ENCODE measurements at places on chromosomes 1 and 21. TPM values are rescaled to one million over a fixed set of nuclear protein-coding genes. Genes with fewer than 3 reads are reported as not detected.
A peak's percentile ranks its signal among the peaks of the same experiment; 100 is the strongest.

DNA sequence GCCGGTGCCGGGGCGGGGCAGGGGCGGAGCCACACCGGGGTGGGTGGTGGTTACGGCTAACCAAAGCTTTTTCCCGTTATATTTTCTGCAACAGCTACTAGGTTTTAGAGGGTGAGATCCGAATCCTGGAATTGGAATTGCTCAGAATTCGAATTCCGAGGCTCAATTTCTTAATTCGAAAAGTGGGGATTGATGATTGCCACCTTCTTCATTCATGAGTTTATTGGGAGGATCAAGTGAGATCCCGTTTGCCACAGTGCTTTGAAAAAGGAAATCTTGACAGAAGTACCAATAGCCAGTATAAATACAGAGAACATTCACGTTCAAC is 207 bp upstream of the SVBP start:
- DNase-seq = no peak

GRCh38 chr1:1202831-1203560 is 3.4 kb downstream of the TNFRSF18 start:
- DNase-seq = no peak

GRCh38 chr1:228488818-228489674 is 1.9 kb downstream of the RNF187 start:
- DNase-seq = no peak

DNA sequence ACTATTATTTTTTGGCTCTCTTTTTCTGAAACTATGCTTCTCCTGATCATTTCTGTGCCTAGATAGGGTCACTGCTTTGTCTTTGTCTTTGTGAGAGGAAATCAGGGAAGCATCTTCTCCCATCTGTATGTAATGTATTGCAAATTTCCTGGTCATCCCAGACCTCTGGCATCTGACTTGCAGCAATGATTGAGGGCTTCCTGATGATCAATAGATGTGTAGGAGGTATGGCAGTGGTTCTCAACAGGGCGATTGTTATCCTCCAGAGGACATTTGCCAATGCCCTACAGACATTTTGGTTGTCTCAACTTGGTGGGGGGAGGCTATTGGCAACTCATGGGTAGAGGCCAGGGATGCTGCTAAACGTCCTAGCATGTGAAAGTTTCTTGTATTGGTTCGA is 64.7 kb downstream of the RGL1 start:
- no peak for DNase-seq

- DNase-seq = peak; percentile 69
Observed at GRCh38 chr21:42836767-42837301, 42.5 kb downstream of the WDR4 start.

DNA sequence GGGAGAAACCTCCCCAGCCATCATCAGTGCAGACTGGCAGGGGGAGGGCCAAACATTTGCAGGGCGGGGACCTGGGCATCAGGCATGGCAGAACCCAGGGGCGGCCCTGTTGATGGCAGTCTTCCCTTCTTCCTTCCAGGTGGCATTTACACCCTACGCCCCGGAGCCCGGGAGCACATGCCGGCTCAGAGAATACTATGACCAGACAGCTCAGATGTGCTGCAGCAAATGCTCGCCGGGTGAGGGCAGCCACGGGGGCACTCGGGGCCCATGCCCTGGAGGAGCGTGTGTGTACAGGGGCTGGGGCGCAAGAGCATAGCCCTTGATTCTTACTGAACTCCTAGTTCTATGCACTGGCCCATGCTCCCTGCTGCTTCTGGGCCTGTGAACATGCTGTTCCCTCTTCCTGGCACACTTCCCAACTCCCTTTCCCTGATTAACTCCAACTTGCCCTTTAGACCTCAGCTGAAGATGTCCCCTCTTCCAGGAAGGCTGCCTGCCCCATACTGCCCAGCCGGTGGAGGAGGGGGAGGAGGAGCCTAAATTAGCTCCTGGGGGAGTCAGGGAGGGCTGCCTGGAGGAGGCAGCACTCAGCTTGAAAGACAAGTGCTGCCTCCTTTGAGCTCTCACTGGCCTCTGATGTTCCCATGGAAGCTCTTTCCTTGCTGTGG is 22.0 kb downstream of the TNFRSF1B start:
- DNase-seq = no peak

GRCh38 chr1:168918860-168919741 is 187.4 kb upstream of the ATP1B1 start:
- no peak for DNase-seq

DNA sequence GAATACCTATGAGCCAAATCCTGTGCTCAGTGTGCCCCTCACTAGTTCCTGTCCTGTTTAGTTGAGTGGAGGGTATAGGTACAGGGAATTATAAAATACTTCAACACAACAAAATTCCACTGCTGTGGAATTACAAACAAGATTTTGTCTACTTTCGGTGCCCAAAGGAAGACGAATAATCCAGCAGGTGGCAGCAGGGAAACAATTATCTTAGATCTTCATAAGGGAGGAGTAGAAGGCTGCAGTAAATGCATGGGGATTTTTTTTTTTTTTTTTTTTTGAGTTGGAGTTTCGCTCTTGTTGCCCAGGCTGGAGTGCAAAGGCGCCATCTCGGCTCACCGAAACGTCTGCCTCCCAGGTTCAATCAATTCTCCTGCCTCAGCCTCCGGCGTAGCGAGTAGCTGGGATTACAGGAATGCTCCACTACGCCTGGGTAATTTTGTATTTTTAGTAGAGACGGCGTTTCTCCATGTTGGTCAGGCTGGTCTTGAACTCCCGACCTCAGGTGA is 2.0 kb upstream of the PIP5K1A start:
- DNase-seq = peak; percentile 14

GRCh38 chr21:41098076-41098475 is 69.9 kb upstream of the BACE2 start:
- no peak for DNase-seq

GRCh38 chr21:44694776-44695175 is 2.2 kb upstream of the KRTAP10-12 start:
- peak; percentile 60 for DNase-seq

DNA sequence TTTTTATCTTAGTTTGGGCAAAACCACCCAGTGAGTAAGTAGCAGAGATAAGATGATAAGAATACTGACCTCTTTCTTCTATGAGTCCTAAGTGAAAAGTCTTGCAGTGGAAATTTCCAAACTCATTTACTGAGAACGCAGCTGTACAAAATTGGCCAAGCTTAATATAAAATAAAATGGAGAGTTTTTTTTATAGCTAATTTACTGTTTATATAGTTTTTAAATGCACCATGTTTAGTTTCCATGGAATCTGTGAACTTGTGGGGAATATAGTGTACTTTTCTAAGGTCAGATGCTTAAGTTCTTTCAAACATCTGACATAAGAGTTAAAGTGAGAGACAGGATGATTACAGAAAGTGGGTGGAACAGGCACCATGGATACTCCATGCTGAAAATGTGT is 833.5 kb downstream of the ADGRL2 start:
- DNase-seq = no peak

GRCh38 chr1:43711049-43711448 is 3.7 kb downstream of the ST3GAL3 start:
- DNase-seq = no peak

GRCh38 chr1:235917267-235917811 is 50.6 kb upstream of the LYST start:
- no peak for DNase-seq

DNA sequence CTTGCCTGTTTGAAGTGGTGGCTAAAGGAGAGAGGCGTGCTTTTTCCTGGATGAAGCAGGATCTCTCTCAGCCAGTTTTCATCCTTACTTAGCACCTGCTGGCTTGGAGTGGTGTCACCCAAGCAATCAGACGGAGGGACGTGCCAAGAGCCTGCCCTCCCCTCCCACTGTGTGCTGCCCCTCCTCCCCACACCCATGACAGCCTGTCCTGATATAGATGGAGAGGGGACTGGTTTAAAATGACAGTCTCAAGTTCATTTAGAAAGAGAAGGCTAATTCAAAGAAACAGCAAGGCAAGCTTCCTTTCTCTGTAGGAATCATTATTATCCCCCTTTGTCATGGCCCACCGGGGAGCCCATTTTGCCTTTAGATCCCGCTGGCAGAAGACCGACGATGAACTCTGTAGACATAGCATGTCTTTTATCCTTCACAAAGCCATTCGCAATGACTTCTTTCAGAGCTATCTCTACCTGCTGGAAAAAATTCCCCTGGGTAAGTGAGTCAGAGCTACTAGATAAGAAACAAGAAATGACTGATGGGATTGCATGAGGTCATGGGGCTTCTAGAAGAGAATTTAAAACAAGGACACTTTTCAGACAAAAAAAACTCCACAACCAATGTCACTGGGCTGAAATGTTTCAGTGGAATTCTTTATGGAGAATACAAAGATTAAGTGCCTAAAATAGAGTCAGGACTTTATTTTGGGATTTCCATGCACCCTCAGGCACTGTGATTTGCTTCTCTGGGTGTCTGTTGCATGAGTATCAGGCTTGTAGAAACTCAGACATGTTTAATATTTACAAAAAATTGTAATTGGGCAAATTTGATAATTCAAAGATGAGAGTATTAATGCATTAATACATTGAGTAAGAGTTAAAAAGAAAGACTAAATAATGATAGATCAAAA is at the start of gene NTMT2:
TSS of gene NTMT2 (plus strand) at position 190 of the 907 bp plus-strand sequence. CDS start at position 339, 149 bp downstream.
- no peak for DNase-seq

DNA sequence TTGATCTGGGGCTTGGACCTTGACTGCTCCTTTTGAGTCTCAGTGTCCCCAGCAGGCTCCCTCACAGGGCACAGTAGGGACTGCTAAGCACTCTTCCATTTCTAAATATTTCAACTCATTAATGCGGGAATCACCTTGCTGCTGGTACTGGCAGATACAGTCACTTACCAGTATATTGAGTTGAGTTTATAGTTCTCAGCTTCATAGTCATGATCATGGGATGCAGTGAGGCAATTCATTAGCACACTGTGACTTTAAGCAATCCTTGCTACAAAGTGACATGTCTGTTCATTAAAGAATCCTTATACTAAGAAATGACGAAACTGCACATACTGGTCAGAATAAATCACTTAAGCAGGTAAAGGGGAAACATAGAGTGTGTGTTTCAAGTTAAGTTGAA is 240.8 kb downstream of the SPATA17 start:
- DNase-seq = no peak

DNA sequence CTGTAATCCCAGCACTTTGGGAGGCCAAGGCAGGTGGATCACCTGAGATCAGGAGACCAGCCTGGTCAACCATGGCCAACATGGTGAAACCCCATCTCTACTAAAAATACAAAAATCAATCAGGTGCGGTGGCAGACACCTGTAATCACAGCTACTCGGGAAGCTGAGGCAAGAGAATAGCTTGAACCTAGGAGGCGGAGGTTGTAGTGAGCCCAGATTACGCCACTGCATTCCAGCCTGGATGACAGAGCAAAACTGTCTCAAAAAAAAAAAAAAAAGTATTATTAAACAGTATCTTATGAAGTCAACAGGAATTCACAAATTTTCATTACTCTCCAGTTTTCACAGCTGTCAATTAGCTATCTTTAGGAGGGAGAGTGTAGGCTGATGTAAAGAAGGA is 3.8 kb downstream of the ACBD6 start:
- no peak for DNase-seq

GRCh38 chr1:23471473-23472075 is 12.4 kb downstream of the ASAP3 start:
- DNase-seq = no peak

DNA sequence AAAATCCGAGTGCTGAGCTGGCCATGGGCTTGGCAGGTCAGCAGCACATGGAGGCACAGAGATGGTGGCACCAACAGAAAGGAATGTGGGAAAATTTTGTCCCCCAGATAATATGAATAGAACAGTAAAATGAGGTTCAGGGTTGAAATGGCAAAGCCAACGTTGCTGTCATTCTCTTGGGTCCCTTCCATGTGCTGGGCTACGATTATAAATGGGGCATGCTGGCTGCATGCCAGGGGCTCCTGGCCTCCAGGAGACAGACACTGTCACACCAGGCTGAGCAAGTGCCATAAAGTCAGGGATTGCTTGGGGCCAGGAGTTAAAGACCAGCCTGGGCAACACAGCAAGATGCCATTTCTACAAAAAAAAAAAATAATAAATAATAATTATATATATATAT is 77.1 kb downstream of the TOMM20 start:
- DNase-seq = no peak

DNA sequence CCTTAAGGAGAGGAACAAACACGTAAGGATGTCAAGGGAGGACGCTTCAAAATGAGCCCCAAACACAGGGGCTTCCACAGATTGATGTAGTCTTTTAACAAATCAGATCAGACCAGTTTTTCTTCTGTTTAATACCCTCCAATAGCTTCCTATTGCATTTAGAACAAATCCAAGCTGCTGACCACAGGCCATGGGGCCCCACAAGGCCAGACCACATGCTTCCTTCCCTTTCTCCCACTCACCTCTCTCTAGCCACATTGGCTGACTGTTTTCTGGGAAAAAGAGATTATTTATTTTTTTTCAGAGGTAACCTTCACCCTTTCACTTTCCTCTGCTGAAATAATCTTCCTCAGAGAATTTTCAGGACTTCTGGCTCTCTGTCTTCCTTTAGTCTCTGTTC is 380.6 kb downstream of the SIPA1L2 start:
- no peak for DNase-seq

GRCh38 chr1:52880206-52880605 is 37.6 kb downstream of the ZYG11A start:
- no peak for DNase-seq

- DNase-seq = no peak
Observed at GRCh38 chr1:28917757-28918118, 3.4 kb downstream of the EPB41 start.

Gene SYT2
- not detected for total RNA-seq

Gene NUP133
- 27.9 TPM for total RNA-seq

Gene FNDC10
- total RNA-seq = 2.9 TPM

Gene VAV3
- total RNA-seq = 11.4 TPM

Gene DIO1
- total RNA-seq = not detected

Gene CELF3
- not detected for total RNA-seq

Gene LCE1F
- total RNA-seq = not detected

Gene C21orf58
- total RNA-seq = 0.96 TPM

Data from mesenteric fat pad (tissue), 1 donor.